Stimulated activated CD8-positive, alpha-beta memory T cell treated with anti-CD3 and anti-CD28 coated beads, Interleukin-7, amount 100 ng/mL, for 24 hours (primary cell): ENCODE measurements at places on chromosomes 1 and 21.

GRCh38 chr1:216905137-216905536 lies 181.9 kb upstream of the ESRRG start:
- DNase-seq, result no peak

DNA sequence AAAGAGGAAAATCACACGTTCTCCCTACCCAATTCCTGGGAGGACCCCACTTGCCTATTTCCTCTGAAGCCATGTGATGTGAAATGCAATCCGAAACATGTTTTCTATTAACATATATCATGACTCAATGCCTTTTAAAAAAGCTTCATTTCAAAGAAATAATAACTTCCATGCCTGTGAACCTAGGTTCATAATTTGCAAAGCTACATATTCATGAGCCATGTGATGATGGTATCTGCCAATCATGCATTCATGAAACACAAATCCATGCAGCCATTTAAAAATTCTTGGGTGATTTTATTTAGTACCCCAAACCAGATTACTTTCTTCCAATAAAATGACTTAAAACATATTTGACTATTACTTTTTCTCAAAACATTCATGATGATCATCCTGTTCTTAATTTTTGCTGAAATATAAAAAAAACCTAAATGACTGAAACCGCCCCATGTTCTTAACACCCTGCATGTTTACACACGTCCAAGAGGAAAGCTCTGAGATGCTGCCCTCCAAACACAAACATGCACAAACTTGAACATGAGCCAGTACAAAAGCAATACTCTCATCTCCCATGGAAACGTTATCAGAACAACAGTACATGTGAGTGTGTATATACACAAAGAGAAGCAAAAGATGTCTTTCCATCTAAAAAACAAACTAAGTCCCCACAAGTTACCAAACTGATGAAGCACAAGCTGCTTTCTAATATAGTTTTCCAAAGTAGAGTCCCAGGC lies 140.1 kb downstream of the TGFBR3 start:
- no peak for DNase-seq

GRCh38 chr1:207361889-207362288 lies 40.4 kb downstream of the CD55 start:
- DNase-seq, result no peak

GRCh38 chr1:246138781-246139180 lies 368.3 kb downstream of the SMYD3 start:
- DNase-seq, result no peak

DNA sequence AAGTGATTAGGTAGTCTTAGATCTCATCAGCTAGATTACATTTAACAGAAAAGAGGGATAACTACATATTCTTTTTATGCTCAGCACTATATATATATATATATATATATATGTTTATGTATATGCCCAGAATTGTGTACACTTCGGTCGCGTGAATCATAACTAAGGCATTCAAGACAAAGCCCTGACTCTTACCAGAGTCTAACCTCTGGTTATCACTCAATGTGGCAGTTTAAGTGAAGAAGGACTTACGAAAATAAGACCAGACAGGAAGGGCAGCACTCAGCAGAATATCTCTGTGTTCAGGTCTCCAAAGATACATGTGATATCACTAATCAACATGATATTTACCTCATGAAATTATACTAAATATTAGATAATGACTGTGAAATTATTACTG lies 1326.7 kb downstream of the MRPL39 start:
- DNase-seq, result no peak

GRCh38 chr1:199123615-199124014 lies 484.8 kb downstream of the PTPRC start:
- no peak for DNase-seq

DNA sequence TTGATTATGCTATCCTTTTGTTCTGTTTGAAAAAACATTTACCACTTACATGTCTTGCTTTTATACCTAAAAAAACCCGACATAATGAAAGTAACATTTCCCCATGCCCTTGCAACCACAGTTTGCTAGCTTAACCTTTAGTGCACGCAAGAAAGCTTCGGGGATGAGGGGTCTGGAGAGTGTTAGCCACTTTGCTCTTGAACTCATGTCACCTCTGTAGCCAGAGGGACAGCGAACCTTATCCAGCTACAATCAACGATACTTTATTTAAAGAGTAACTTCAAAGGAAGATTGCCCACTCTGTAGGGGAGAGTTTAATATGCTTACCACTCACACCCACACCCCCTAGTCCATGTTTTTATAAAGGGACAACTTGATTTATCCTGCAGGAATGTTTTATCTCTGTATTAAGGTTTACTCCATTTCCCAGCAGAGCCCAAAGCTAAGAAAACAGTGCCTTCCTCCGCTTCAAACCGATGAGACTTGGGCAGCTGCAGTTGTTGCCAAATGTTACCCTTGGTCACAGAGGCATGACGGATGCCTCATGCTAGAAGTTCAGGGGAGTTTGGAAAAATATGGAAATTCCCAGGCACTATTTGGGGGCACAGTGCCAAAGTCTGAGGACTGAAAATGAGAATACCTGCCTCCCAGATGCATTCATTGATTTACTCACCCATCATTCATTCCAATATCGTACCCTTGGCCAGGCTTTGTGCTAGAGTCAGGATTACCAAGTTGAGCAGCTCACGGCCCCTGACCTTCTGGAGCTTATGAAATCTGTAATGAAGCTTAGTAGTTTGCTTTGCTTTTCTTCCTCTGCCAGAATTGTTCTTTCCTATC lies 61.4 kb upstream of the VCAM1 start:
- no peak for DNase-seq

GRCh38 chr1:29789221-29789909 lies 553.0 kb downstream of the PTPRU start:
- no peak for DNase-seq

DNA sequence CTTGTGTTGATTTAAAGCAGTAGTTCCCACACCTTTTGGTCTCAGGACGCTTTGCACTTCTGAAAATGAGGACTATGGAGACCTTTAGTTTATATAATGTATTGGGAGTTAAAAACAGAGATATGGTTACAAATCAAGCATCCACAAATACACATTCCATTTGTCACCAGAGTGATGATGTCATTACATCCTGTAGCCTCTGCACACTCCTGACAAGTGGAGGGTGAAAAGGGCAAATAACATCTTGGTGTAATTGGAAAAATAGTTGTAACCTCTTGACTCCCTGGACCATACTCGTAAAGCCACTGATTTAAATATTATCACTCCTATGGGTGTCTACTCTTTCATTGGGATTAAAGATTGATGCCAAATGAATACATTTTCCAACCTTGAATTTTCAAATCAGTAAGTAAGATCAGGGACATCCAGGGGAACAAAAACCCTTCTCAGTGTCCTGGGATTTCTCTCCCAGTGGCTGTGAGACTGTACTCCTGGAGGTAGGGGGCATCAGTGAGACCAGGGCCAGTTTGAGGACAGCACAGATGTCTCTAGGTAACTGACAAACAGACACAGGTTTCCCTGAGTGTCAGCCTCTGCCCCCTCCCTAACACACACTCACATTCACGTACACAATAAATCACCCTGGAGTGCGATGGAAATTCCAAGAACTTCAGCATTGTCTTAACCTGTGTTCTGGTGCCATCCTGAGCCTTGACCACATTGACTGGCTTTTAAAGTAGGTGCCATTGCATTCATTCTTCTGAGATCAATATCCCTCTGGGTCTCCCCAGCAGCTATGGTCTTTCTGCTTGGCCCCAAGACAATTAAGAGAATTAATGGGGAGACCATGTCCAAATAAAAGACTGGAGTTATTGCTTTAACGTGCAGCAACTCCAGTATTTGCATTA lies 63.0 kb downstream of the NR5A2 start:
- DNase-seq, result no peak

DNA sequence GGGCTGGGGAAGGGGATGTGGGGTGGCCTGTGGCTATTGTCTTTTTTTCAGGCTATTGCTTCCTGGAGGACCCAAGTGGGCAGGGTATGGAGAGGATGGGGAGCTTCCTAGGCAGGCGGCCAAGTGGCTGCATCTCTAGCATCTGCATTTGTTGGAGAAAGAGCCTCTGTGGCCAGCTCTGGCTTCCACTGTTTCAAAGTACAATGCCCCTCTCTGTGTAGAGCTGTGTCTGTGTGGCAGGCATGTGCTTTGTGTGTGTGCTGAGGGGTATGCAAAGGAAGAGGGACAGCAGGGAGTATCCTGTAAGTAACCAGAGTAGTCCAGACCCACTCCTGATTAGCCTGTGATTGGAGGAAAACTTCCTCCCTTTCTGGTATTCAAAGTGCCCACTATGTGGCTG lies 40.6 kb downstream of the KCNA2 start:
- DNase-seq, result no peak

DNA sequence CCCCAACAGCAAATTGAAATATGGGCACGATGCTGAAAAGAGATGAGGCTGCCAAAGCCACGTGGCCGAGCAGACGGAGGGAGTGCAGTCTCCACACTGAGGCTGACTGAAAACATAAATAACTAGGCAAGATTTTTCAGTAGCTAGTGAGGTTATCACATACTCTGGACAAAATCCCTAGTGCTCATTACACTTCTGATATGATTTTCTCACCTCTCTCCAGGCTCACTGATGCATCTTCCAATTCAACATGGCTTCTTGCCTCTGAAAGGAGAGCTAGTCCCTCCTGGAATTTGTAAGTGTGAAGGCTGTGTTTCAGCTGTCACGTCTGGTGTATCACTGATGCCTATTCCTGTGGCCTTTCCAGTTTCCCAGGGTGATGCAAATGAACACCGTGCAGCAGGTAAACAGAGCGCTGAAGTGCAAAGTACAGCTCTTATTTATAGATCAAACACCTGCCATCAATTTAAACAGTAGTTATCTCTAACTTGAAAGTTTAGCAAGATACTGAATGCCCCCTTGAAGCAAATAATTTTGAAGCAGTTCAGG lies 656.1 kb downstream of the KIF26B start:
- DNase-seq, result no peak

DNA sequence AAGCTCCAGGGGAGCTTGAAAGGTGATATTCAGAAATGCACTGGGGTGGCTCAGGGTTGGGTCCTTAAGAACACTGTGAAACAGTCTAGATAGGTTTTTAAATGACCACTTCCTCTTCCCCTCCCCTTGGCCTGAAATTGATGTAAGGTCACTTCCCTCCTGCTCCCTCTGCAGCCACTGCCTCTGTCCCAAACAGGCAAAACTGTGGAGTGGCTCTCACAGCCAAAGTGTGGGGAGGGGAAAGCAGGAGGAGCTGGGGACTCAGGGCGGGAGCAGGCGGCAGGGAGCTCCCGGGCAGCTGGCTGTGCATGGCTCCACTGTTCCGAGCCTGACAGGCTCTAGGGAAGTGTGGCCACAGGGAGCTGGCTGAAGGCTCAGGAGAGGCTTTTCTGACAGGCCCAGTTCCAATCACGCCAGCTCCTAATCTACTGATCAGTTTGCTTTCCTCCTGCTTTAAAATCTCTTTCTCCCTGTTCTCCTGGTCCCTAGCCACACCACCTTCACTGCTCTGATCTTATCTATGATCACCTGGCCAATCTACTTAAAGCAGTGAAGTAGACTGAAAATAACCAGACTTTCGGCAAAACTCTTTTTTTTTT lies 5.1 kb upstream of the CSRP1 start:
- DNase-seq, result no peak

- no peak for DNase-seq
Observed at GRCh38 chr1:234958706-234959657, 169.7 kb downstream of the TOMM20 start.

- no peak for DNase-seq
Observed at GRCh38 chr1:185292237-185292636, 24.8 kb downstream of the IVNS1ABP start.

DNA sequence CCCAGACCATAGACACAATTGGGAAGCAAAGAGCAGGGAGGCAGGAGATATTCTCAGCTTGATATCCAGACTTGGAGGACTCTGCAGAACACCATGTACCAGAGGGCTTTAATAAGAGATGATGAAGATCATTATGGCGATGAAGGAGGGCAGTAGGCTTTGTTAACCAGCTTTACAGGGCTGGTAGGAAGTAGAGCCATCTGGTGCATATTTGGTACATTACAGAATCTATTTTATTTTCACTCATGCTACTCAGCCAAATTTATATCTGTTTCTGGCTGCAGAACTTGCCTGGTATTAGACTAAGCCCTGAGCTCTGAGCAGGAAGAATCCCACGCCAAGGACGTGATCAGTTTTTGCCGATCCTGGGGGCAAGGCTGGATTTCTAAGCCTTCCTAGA lies 61.8 kb upstream of the SYT6 start:
- no peak for DNase-seq

DNA sequence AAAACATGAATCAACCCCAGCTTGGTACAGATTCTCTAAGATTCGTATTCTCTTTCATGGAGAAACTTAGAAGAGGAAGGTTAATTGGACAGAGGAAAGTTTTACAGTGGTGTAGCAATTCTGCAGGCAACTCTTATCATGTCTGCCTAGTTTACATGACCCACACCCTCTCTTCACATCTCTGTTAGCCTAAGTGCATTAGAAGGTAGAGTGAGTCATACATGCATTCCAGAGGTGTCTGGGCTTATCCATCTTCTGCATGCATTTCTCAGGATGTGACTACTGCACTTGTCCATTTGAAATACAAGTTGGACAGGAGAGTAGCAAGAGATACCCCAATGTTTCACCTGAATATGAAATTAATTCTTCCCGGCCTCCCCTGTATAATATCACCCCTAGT lies 578.4 kb upstream of the NCAM2 start:
- DNase-seq, result no peak

DNA sequence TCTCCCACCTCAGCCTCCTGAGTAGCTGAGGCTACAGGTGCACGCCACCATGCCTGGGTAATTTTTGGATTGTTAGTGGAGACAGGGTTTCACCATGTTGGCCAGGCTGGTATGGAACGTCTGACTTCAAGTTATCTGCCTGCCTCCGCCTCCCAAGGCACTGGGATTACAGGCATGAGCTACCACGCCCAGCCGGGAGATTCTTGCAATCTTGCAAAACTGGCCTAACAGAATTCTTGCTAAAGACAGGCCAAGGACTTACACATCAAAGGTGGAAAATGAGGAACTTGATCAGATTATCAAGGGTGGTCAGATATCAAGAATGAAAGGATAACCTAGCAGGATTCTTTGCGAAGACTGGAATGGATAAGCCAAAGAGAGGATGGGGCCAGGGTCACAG lies 98.3 kb upstream of the TIAM1 start:
- no peak for DNase-seq

GRCh38 chr1:180156631-180157091 lies 2.0 kb downstream of the QSOX1 start:
- no peak for DNase-seq

- DNase-seq, result no peak
Observed at GRCh38 chr1:61152066-61152465, 69.7 kb downstream of the NFIA start.

DNA sequence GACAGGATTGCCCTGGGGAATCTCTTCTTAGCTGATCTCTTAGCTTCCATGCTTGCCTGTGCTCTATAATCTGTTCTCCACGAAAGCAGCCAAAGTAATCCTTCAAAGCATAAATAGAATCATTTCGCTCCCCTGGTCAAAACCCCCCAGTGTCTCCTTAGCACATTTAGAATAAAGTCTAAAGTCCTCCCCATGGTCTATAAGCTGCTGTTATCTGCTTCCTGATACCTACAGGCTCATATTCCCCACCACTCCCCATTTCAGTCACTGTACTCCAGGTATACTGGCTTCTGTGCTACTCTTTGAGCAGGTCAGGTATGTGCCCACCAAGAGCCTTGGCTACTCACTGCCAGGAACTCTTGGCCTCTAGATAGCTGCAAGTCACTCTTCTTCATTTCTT lies 2.9 kb downstream of the S100A12 start:
- DNase-seq, result no peak

- no peak for DNase-seq
Observed at GRCh38 chr1:37255136-37255795, 219.1 kb upstream of the ZC3H12A start.
